ENCODE measurements at places on chromosomes 11 and 22.

GRCh38 chr11:91257667-91258066 lies 967.0 kb upstream of the FAT3 start:
- DNase-seq: no peak

GRCh38 chr11:20762116-20762844 lies 92.9 kb downstream of the NELL1 start:
- DNase-seq: no peak

- DNase-seq: no peak
These were observed 539 bp downstream of the SDHD start for GRCh38 chr11:112087212-112087611.

DNA sequence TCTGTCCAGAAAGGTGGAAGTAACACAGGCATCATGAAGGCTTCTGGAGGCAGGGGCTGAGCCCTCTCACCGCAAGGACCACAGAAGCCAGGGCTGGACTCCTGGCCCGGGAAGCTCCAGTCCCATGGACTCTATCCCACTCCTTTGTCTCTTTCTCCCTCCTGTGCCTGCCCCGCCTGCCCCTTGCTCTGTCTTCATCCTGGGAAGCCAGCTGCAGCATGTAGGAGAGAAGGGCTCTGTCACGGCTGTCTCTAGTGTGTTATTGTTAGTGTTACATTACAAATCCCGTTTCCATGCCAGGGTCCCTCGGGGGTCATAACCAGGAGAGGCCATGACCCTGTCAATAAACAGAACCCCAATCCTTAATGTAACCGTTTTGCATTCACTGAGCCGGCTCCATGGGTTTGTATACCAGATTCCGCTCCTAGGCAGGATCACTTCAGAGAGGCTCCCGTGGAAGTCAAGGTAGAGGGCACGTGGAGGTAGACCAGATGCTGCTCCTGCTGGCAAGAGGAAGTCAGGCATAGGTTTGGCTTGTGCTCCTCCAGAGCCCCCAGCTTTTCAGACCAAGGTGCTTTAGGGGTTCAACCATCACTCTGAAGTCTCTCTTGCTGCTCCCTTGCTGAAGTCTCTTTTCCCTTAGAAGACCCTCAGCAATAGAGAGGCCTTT lies 293.2 kb downstream of the ETS1 start:
- DNase-seq: no peak

- DNase-seq: no peak
These were observed 298.4 kb upstream of the CADM1 start for GRCh38 chr11:115802641-115803040.

DNA sequence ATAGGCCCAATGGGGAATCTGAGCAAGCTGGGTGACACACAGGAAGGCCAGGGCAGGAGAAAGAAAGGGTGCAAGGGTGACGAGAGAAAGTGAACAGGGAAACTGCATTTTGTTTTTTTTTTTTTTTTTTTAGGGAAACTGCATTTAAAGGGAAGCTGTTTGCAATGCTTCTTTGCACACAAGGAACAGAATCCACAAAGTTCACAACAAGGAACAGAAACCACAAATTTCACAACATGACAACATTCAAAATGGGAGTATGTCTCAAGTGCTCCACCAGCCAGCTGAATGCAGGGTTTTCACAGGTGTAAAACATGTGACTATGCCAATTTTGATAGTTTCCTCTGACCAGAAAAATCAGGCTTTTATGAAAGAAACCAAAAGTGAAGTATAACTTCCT lies 6.8 kb upstream of the PLAAT3 start:
- DNase-seq: no peak

DNA sequence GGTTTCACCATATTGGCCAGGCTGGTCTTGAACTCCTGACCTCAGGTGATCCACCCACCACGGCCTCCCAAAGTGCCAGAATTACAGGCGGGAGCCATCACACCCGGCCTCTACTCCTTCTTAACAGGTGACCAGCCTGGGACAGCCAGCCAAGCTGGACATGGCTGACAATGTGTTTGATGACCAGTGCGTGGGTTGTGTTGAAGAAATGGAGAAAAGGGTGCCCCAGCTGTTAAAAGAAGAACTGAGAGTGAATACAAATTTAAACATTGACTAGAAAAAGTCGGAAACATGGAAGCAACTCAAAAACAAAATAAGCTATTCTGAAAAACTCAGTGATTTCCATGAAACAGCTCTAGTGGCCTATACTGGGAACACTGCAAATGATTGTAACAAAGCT lies 86.5 kb upstream of the CLPB start:
- DNase-seq: no peak

DNA sequence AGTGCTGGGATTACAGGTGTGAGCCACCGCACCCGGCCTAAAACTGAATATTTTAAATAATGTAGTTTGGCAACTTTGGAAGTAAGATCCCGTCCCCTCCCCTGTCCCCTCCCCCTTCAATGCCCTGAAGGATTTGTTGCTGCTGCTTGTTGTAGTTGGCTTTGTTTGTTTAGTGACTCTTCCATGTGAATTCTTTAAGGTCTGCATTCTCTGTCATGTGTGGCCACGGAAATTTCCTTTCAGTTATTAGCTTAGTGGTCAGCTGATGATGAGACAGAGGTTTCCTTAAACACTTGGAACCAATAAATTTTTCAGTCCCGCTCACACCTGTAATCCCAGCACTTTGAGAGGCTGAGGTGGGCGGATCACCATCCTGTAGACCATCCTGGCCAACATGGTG lies 109.9 kb downstream of the MPPED1 start:
- DNase-seq: no peak

GRCh38 chr11:124441519-124441918 lies 4.0 kb downstream of the OR8B8 start:
- DNase-seq: no peak

DNA sequence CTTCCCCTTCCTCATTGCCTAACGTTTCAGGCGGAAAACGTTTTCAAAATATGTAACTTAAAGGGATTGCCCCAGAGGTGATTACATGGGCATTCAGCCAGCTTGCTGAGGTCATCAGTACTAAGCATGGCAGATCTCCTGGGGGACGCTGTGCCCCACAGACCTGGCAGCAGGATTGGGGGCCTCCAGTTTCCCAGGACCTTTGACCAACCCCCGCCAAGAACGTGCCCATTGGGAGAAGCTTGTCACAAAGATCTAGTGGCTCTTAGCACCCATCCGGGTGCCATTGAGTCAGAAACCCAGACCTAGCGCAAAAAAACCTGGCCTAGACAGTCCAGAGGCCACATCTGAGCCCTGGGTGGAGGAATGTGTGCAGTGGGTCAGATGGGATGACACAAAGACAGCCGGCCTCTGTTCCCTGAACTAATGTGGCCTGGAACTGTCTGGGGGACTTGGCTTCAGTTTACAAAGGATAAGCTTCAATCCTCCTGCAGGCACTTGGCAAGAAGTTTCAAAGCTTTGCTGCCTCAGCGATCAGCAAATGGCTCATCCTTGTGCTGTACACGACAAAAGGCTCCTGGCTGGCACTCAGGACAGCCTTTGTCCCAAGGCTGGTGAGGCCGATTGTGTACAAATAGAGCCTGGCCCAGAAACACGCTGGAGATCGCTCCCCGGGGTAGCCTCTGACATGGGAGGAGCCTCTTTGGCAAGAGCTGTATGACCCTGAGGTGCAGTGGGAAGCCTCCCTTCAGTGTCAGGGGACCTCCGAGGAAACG lies 9.5 kb downstream of the C1QTNF6 start:
- no peak for DNase-seq

DNA sequence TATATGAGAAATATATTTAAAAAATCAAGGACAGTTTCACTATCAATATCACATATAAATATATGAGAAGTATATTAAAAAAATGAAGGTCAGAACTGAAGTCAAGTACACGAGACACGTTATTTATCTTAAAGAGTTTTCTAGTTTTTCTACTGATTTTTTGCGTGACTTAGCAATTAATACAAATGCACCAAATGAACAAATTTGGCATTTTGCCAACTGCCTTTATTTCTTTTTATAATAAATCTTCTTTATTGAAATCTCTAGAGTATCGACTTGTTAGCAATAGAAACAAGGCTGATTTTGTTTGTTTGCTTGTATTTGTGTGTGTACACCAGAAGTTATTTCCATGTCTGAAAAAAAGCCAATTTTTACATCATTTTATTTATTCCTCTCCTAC lies 1684.7 kb upstream of the RAG2 start:
- DNase-seq: no peak

DNA sequence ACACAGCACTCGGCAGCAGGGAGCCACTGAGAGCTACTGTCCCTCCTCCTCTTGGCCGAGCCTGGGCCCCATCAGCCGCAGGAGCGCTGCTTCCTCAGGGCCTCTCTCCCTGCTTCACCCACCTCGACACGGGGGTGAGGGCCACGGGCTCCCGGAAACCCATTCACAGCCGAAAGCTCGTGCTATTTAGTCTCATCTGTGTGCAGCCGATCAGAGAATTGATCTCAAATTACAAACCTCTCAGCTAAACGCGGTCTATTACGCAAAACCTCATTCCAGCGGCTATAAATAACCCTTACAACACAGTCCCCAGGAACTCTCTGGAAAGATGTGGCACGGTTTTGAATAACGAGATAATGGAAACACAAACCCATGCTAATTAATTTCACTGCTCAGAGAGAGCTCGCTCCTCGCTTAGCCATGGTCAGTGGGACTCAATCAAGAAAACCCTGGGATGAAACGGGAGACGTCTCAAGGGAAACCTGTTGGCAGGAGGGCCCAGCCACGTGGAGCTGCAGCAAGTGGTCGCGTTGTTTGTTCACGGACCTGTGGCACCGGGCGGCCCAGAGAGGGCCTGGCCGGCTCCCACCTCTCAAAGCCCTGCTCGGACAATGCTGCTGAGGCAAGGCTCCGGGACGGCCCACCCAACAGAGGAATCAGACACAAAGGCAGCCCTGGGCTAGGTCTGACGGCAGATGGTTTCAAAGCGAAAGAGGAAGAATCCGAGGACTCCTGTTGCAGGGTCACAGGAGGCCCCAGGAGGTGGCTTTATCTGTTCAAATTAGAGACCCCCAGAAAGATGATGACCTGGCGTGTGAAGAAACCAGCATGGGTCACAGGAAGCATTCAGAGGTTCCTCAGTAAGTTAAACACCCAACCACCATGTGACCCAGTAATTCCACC lies 210.5 kb downstream of the CTTN start:
- DNase-seq: no peak

GRCh38 chr11:100624346-100624745 lies 62.7 kb upstream of the ARHGAP42 start:
- DNase-seq: no peak

DNA sequence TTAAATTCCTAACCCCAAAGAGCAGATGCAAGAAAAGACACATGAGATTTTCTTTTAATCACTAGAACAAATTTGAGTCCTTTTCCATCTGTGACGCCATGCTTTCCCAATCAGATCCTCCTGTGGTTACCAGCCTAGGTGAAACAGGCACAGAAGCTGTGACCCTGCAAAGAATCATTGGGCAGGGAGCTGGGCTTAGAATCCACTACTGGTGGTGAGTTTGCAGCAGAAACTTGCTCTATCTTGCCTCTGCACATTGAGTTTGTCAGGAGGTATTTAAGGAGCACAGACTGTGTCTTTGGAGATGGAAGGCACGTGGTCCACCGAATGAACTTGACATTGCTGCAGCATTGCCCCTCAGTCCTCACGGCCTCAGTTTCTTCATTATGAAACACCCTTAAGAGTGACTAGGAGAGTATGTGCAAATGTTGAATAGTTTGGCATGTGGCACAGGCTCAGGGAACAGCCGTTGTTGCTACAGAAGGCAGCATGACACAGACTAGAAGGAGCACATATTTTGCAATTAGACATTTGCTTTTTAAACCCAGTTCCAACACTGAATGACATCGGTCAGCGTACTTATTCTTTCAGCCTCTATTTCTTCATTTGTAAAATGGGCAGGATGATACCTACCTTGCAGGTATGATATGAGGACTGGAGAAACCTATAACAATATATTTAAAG lies 127.6 kb downstream of the DBX1 start:
- no peak for DNase-seq

DNA sequence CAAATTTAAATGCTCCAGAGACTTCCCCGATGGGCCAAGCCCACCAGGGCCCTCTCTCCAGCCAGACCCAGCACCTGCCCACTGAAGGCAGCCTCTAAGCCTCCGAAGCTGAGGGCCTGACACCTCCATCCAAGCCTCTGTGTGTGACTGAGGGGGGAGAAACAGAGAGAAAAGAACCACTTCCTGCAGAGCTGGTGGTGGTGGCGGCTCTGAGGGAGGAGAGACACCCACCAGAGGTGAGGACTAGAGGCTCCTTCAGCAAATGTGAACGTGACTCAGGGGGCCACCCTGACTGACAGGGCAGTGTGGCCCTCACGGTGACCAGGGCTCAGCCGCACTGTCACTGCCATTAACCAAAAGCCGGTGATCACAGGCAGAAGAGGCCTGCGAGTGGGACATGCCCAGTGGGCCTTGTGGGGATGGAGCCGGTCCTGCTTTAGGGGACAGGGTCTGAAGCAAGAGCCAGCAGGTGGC lies 31.0 kb upstream of the CD5 start:
- no peak for DNase-seq
